ENCODE measurements at places on chromosomes 2 and 18.

DNA sequence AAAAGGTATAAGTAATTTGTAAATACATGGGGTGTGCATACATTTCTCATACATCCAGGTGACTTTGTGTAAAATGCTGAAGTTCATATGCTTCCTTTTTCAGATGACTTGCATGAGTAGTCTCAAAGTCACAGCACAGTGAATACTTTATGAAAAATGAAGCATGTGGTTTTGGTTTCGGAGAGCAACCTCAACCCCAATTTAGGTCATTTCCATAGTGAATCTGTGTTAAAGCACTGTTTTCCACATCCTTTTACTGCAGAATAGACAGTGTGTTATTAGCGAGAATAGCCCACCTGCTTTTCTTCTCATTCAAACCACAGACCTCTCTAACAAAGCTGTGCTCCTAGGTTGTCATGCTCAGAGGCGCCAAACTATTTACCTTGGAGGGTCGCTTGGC lies 204.4 kb upstream of the RASGRP3 start:
- DNase-seq = no peak

DNA sequence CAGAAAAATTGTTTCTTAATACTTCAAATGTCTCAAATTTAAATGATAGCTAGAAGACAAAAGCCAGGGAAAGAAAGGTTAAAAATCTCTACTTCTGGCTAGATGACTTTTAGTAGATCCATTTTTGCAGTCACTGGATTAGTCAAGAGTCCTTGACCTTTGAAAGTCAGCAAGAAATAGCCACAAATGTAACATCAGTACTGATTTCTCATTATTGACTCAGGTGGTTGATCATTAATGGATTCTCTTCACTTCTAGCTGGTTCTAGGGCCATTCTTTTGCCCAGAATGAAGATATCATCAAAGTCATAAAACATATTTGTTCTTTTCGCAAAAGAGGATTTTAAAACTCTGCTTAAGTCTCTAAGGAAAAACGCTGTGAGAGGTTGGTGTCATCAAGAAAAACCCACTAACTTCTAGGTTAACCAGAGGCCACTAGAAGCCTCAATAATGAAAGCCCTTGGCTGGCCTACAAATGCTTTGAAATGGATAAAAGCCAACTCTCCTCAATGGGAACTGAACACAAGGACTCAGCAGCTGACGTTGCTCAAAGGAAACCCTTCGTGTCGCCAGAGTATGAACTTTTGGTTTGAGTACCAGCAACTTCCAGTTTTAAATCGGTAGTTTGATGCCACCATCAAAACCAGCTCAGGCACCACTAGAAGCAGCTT lies 66.3 kb downstream of the IRS1 start:
- DNase-seq = peak; percentile 64

DNA sequence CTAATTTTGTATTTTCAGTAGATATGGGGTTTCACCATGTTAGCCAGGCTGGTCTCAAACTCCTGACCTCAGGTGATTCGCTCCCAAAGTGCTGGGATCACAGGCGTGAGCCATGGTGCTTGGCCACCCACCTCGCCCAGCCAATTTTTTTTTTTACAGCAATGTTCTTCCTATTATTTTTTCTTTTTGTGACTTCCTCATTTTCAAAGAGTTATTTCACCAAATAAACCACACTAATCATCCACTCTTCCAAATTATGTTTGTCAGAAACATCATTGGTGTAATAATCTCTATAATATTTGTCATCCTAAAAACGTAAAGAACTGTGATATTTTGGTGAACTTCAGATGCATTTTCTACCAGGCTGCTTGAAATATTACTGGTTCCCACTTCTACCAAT lies 16.3 kb upstream of the PDCL3 start:
- DNase-seq = no peak

DNA sequence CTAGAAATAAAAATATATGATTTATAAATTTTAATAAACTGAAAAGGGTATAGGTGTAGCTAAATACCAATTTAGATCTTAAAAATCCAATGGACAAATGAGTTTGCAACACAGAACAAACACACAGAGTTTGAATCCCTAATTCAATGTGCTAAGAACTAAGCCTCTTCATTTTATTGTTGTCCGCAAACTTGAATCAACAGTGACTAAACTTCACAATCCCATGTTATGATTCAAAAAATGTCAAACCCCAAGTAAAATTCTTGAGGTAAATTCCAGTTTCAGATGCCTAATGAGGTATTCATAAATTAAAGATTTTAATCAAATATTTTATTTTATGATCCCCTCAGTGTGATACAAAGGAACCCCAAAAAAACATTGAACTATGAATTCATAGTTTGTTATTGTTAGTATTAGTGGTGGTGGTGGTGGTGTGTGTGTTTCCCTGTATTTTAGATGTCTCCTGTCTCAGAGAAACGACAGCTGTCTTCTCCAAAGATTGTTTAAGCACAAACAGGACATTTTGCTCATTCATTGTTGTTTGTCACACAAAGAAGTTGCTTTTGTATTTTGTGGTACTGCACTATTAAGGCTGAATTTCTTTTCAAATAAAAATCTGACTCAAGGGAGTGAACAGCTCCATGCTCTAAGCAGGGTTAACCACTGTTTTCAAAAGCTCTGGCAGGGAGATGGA lies 259.8 kb downstream of the OSR1 start:
- no peak for DNase-seq

DNA sequence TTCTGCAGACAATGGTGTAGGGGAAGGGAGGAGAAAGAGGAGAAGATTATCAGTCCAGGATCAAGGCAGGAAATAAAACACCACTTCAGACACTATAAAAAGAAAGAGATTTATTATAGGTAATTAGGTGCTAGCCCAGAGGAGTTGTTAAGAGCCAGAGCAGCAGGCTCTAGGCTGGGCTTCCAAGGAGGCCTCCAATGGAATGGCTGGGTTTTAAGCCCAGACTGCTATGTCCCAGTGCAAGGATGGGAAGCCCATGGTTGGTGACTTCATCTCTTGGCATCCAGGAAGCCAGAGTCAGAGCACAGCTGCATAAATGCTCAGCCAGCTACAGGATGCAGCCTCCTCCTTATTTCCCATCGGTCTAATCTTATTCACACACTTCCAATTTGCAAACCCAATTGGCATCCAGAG lies 95.6 kb downstream of the LAMA3 start:
- DNase-seq = no peak

- DNase-seq = no peak
Measured at GRCh38 chr2:160920791-160921303, 239.4 kb upstream of the TANK start.

DNA sequence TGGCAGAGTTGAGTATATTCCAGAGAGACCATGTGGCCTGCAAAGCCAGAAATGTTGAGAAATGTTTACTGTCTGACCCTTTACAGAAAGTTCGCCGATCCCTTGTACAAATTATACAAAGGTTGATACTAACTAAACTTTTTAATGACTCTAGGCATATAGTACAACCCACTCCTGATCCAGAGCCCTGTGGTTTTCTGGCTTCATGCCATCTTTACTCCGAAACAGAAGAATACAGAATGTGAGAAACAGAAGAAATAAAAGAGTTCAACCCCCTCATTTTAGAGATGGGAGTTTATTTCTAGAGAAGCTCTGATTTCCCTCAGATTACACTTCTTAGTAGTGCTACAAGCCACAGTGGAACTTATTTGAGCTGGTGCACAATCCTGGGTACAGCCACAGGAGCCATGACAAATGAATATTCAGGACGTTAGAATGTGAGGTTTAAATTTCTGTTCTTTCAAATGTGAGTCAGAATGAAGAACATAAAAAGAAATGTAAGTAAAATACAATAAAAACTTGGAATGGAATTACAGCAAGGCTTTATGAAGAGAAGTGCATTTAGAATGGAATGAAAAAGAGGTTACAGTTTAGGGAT lies 38.0 kb upstream of the SMCHD1 start:
- no peak for DNase-seq

GRCh38 chr18:67864677-67865340 lies 348.3 kb upstream of the DSEL start:
- DNase-seq = no peak

GRCh38 chr2:230694241-230694640 lies 18.4 kb upstream of the CAB39 start:
- no peak for DNase-seq

- no peak for DNase-seq
Measured at GRCh38 chr2:176174382-176174823, 14.1 kb upstream of the HOXD1 start.

GRCh38 chr2:54504866-54505265 lies 48.7 kb downstream of the SPTBN1 start:
- DNase-seq = no peak

DNA sequence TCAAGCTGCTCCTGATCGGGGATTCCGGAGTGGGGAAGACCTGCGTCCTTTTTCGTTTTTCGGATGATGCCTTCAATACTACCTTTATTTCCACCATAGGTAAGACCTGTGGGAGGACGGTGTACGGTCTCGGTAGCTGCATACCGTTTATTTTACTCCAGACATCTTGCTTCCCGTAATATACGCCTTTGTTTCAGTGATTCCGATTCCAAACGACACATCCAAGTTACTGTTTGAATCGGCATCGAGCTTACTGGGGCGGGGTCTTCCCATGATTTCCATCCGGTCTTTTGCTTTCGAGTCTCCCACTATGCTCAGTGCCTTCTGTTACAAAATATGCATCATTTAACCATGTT lies 731 bp downstream of the RAB10 start:
- no peak for DNase-seq

GRCh38 chr18:2009942-2010697 lies 561.2 kb downstream of the METTL4 start:
- DNase-seq = no peak

GRCh38 chr2:2519381-2519780 lies 188.3 kb upstream of the MYT1L start:
- DNase-seq = no peak

GRCh38 chr2:72011791-72012190 lies 135.9 kb downstream of the CYP26B1 start:
- DNase-seq = no peak

DNA sequence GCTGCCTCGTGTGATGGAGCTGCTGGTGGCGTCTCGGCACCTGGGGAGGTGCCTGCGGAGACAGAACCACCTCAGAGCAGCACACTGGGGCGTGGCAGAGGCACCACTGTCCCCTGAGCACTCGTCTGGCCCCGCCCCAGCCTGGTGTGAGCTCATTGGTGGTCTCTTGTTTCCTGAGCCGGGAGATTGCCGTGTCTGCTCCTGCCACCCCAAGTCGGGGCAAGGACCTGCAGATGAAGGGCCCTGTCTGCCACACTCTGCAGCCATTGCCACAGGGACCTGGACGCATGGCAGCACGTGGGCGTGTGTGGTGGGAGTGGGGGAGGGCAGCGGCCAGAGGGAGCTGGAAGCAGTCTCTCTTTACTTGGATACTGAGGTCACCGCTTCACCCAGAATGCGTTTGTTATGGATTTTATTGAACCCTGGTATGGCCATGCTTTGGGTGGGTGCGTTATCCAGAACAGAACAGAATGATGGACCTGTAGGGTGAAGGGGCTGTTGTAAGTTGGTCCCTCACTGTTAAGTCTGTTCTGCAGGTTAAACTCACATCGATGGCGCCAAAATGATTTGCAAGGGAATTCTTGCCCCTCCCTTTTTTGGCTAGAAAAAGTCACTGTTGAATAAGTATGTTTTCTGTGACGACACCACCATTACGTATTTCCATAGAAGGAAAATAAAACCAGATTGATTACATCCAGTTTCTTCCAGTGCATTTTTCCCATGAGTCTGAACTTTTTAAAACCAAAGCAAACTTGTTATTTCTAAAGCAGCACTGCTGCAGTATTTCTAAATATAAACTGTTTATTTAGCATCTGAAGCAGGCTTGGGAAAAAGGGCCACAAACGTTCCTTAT lies 92.0 kb downstream of the USP40 start:
- DNase-seq = no peak

- DNase-seq = no peak
Measured at GRCh38 chr18:57696271-57696670, 74.6 kb upstream of the NARS1 start.

GRCh38 chr2:34126279-34126678 lies 527.2 kb upstream of the FAM98A start:
- no peak for DNase-seq

- no peak for DNase-seq
Measured at GRCh38 chr2:71457923-71458322, 4.6 kb downstream of the DYSF start.

GRCh38 chr2:145815933-145816332 lies 1296.0 kb upstream of the ZEB2 start:
- no peak for DNase-seq

GRCh38 chr2:176755537-176756135 lies 457.0 kb upstream of the HNRNPA3 start:
- DNase-seq = no peak

DNA sequence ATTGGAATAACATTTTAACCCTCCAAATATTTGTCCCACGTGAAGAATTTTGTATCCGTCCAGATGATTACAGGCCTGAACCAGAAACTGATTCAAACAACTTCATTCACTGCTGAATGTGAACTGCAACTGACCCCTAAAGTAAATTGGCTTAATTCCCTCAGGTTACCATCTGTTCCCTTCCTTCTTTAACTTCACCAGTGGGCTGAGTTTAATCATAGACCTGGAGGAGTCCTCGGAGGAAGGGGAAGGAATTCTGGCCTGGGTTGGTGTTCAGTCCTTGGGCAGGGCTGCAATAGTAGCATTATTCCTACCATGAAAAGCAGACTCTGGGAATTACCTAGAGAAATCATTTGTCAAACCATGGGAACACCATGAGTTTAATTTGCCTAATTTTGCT lies 207.4 kb downstream of the TMEM247 start:
- no peak for DNase-seq

DNA sequence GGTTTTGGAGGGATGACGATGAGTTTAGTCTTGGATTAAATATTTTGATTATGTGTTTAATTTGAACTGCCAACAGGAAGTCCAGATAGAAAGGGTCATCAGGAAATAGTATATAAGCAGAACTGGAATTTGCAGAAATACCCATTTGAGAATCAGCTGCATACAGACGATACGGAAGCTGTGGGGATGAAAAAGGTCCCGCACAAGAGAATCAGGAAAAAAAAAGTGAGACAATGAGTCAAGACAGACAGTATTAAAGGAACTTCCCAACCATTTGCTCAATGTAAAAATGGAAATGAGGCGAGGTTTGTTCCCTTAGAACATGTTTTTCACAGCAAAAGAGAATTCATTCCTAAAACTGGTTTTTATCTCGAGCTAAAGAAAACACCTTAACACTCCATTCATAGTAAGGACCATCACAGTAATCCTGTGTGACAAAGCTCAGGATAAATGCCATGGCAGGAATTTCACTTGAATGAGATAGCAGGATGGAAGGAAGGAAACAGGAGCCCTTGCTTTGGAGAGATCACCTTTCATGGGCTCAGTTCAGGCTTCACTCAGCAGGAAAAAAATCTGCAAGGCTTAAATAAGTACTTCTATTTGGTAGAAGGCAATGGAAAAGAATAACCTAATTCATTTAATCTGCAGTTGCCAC lies 29.3 kb downstream of the BCL2 start:
- DNase-seq = peak; percentile 31

GRCh38 chr2:109304242-109304641 lies 175.2 kb downstream of the SH3RF3 start:
- DNase-seq = no peak
